NCI-H1092 treated with DMSO at 0.1 percent for 48 hours (cell line): ENCODE measurements at places on chromosomes 11 and 22.

DNA sequence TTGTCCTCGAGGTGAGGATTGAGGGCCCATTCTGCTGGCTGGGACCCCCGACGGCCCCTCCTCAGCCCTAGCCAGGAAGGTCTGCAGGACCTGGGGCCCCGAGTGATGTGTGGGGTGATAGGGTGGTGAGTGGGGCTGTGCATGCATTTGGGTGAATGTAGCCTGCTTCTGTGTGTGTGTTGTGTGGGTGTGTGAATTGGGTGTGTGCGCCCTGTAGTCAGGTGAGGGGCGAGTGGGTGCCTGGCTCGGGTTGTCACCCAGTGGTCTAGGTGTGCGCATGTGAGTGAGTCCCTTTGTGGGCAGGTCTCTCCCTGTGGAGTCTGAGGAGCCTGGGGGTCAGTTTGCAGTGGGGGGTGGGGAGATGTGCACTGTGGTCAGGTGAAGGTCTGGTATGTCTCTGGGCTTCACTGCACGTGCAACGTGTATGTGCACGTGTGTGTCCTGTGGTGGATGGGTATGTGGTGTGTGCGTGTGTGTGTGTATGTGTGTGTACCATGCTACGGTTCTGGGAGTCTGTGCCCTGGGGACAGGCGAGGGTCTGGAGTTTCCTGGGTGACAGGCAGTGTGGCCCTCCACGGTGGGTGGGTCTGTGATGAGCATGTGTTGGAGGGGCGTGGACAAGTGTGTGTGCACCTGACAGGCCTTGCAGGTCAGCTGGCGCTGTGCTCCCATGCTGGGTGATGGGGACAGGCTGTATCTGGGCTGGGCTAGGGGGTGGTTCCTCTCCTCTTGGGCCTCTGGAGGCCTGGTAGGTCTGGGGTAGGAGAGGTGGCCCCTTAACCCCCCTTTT, 1.0 kb downstream of the TMEM151A start:
- DNase-seq = no peak

DNA sequence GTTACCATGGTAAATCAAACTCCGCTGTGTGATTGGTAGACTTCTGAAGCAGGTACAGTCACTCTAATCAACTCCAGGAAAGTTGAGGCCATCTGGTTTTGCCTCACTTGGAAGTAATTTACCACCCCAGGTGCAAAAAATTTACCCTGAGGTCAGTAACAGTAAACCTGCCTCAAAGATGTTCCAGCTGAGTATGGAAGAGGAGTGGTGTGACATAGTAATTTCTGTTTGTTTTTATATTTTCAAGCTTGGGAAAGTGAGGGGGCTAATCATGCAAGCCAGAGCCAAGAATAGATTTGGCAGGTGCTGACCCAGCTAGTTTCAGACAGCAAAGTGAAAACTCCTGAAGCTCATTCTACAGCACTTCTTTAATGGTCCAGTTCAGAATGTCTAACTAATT, 691.6 kb downstream of the NTM start:
- no peak for DNase-seq

DNA sequence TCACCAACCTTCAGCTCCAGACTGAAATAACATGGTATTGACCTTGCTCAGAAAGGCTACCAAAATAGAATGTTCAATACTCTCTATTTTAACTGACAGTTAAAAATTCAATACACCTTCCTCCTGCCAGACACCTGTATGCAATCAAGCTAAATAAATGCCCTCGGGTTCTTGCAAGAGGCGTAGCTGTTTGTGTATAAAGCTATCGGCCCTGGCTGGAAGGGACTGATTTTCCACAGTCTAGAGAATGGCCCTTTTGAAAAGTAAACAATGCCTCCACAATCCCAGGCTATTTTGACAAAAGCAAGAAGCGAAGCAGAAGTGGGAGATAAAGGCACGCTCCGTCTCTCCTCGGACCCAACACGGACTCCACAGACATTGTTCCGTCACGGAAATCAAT, 791.2 kb downstream of the BRD1 start:
- DNase-seq = peak; percentile 3

DNA sequence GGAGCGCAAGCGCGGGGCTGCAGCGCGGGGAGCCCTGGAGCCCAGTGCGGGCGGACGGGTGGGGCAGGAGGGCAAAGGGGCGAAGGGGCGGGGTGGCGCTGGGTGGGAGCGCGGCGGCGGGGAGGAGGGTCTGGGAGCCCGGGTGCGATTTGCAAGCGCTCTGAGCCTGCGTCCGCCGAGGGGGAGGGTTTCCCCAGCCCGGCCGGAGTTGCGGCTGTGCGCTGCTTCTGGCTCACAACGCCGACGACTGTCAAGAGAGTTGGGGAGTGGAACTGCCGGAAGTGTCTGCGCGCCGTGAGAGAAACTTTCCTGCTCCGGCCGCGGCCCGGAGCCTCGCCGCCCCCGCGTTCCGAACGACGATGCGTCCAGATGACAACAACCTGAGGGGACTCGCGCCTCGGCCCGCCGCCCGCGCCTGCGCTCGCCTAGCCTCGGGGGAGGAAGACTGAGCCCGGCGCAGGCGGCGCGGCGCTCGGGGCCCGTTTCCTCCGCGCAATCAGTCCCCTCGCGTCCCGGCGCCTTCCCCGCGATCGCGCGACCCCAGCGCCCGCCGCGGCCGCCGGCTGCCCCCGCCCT, at the start of gene ARHGAP42:
TSS of gene ARHGAP42 (plus strand) at position 235 of the 576 bp plus-strand sequence. CDS start 391 bp downstream, outside the sequence.
- peak; percentile 50 for DNase-seq

DNA sequence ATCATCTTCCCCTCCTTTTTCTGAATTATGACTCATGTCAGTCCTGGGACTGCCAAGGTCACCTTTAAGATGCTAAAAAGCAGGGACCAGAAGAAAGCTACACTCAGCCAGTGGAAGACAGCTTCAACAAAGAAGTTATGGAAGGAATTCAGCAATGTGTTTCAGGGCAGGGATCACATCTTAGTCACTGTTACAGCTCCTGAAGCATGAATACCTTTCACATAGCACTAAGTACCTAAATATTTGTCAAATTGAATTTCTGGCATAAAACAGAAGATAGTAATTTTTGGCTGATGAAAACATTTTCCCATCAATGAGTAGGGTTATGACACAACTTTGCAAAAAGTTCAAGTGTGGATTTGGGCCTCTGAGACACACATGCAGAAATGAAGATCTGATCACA, 5.2 kb downstream of the DDB1 start:
- no peak for DNase-seq

DNA sequence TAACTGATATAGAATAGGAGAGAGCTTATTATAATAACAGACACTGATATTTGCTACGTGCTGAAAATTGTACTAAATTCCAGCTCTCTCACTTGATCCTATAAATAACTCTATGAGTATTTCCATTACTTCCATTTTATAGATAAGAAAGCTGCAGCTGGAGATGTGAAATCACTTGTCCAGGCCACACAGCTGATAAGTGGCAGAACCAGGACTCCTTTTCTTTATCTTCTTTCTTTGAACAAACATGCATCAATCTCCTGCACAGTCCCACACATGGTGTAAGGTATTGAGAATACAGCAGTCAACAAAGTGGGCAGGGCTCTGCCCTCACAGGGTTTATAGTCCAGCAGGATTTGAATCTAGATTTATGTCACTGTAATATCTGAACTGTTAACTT, 652.1 kb downstream of the NELL1 start:
- DNase-seq = no peak

DNA sequence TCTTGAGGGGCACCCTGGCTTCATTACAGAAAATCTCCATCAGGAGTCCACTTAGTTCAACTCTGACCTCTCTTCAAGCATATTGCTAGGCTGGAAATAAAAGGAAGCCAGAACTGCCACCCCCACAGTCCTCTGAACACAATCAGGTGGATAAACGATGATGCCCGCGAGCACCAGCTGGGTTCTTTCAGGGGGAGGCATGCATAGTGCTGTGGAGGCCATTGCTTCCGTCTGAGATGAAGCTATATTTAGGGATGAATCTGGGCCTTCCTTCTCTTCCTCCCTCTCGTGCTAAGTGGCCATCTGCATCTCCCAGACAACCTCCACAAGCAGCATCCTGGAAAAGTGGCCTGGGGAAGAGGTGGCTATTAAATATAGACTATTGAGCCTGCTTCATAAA, 3.9 kb upstream of the MICAL2 start:
- DNase-seq = no peak

GRCh38 chr11:2759228-2760195, 59.7 kb upstream of the KCNQ1OT1 start:
- DNase-seq = peak; percentile 55

DNA sequence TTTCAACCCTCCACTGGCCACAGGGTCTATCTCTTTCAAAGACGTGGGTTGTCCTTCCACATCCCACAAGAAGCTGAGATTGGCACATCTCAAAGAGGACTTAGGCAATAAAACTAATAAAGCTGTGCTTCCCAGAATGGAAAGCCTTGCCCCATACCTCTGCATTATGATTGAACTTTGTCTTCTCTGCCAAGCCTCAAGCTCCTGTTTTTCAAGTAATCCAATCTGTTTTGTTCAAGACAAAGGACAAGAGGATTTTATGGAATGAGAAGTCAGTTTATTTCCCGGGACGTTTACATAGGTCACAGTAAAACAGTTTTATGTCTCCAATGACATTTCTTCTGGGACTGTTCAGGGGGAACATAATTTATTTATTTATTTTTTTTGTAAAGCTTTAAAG, 108.4 kb downstream of the GALNT18 start:
- no peak for DNase-seq

GRCh38 chr22:35834061-35834460, 116.4 kb downstream of the APOL5 start:
- DNase-seq = no peak
